ENCODE measurements at places on chromosomes 11 and 22. TPM values are rescaled to one million over a fixed set of nuclear protein-coding genes. Genes with fewer than 3 reads are reported as not detected.

DNA sequence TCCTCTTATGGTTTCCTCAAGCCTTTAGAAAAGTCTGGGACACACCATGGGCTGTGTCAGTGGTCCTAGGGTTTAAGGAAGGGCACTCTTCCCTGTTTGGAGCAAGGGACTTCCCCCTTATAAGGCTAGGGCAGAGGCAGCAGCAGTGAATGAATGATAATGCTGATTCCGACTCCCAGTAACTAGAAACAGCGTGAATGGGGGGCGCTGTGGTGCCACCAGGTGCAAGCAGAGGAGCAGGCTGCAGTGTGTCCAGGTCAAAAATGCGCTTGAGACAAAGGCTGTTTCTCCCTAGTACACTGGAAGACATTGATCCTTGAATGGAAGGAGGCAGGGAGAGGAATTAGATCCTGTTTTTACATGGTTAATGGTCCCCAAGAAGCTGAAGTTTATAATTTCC is 11.6 kb upstream of the RIC3 start:
- no peak for DNase-seq

Gene EEF1G
- 1,929 TPM for total RNA-seq

DNA sequence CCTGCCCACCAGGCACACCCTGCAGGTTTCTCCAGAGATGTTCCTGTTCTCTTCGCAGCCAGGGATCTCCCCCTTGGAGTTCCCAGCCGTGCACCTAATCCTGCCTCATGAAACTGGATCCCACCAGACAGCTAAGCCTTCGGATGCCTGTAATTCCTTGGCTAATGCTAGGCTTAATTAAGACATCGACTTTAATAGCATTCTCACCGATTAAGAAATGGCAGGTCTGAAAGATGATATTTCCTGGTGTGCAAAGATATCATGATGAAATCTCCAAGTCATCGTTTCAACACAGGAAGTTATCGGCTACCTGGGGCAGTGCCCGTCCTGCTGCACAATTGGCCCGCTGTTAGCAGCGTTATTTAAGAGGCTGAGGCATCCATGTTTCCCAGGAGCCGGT is 41.5 kb upstream of the CCND1 start:
- no peak for DNase-seq

DNA sequence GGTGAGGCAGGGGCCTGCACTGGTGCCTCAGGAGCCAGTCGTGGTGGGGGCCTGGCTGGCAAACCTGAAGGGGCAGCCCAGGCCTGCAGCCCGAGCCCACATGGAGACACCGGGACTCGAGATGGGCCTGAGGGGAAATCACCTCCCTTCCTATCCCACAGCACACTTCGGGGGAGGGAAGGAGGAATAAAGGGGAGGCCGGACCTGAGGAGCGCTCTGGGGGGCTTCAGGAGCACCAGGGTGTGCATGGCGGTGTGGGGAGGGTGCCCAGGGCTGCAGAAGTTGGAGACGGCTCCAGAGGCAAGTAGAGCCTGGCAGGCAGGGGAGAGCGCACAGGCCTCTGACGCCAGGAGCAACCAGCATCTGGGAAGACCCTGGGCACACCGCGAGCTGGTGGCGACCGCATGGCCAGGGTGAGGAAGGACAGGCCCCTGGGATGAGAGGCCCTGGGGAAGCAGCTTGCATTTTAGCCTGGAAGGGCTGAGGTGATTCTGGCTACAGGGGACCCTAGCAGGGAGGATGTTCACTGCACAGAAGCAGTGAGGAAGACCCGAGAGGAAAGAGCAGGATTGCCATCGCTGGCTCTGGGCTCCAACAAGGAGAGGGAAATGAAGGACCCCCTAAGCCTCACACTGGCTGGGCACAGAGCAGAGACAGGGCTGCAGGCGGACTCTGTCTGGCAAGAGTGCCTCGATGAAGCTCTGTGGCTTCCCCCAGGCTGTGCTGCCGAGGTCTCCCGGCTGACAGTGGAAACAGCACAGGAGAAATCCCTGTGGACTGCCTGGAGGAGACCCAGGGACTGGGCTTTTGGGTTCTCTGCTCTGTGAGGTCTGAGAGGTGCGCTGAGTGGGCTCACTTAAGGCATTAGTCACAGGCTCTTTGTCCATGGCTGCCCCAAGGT is 457.7 kb downstream of the BRD1 start:
- DNase-seq: no peak

Gene FBLN1
- 0.30 TPM for total RNA-seq

DNA sequence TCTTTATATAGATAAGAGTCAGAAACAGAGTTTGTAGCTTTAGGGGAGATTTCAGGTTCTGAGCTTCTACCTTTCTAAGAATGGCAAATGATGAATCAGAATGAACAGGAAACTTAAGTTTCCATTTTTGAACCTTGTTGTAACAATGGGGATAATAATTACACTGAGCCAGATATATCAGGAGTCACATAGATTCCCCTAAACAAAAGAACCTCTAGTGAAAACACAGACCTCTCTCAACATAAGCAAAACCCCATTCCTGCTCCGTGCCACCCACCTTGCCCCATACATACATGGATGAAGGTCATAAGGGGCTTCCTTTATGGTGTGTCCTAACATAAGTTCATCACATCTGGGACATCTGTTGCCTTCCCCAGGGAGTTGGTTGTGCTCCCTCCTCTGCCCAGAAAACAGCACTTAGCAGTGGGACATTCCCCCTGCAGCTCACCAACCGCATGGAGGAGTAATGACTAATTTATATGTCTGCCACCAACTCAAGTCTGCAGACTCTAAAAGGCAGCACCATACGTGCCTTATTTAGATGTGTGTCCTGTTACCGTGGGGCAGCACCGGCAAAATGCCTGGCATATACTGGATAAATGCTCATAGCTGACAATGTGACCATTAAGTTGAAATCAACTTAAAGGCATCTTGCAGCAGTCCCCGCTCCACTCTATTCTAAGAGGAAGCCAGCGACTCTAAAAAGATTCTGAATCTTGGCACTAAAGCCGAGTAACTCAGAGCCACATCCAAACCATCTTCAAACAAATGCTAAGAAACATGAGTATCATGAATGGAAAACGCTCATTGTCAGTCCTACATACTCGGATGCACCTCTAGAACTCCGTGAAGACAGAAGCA is 8.0 kb downstream of the JAML start:
- DNase-seq: peak; percentile 70

DNA sequence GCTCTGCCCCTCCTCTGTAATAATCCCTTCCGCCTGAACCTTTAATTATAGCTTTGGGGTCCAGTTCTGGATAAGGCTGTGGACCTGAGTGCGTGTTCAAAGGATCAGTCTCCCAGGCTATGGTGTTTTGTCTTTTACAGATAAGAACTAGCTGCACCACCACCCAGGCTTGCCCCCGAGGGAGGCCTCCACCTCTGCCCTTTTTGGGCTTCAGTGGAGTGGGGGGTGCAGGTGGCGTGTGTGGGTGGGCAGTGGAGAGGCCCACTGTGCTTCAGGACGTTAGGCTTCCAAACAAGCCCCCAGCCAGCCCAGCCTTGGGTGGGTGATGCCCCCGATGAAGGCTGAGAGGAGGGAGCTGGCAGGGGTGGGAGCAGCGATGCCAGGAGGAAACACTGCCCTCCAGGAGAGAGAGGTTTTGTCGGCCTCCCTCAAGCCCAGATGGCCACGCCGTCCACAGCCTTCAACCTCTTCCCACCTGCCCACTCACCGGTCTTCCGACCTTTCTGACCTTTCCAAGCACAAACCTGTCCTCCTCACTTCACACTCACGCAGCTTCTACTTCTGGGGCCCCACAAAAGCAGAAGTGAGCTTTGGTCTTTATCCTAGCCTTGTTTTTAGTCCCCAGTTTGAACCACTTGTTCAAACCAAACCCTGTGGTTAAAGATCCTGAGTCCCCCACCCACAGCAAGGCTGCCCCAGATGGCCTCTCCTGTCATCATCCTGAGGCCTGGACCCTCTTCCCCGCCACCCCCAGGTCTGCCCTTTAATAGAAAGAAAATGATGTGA is 20.4 kb downstream of the PSMD13 start:
- no peak for DNase-seq

DNA sequence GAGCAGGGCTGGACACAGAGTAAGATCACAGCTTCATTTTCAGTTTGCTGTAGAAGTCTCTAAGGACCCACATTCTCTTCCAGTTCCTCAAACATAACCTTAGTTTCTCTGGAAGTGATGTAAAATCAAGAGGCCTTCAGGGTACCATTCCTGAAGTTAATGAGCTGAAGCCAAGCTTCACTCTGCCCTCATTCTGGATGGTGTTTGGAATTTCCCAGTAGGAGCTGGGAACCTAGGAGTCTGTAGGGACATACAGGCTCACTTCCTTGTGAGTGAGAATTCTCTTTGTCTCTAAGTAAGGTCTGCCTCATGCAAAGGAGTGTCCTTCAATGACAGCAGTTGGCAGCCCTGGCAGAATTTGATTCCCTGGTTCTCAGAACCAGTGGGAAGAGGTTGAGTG is 142.4 kb upstream of the NARS2 start:
- no peak for DNase-seq

DNA sequence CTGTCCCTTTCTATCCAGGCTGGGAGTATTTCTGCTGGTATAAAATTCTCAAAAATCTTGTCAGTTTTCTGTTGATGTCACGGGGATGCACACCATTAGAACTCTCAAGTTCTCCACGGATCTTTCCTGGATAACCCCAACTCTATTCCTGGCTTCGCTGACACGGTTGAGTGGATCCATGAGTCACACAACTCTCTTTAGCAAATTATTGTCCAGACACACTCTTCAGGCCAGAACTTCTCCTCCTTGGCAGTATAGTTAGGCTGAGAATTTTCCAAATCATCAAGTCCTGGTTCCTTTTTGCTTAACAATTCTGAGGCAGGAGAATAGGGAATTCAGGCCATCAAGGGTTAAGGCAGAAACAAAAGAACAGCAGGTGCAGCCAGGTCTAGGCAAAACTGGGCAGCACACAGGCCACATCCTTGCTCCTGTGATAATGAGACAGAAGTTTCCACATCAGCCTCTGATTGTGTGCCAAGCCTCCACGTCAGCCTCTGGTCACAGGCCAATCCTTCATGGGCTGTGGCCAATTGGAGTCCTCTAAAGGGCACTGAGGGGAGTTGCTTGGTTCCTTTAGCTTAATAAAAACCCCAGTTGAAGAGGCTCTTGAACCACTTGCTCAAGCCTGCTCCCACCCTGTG is 5.7 kb upstream of the ACAT1 start:
- no peak for DNase-seq

DNA sequence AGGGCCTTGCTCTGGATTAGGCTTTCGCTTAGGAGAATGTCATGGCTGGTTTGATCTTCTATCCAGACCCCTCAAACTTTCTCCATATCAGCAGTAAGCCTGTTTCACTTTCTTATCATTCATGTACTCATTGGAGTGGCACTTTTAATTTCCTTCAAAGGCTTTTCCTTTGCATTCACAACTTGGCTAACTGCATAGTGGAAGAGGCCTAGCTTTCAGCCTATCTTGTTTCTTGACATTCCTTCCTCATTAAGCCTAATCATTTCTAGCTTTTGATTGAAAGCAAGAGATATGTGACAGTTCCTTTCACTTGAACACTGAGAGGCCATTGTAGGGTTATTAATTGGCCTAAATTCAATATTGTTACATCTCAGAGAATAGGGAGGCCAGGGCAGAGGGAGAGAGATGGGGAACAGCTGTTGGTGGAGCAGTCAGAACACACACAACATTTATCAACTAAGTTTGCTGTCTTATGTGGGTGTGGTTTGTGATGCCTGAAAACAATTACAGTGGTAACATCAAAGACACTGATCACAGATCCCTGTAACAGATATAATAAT is 37.7 kb upstream of the APOBEC3A start:
- DNase-seq: no peak

- DNase-seq: no peak
These were observed 5.6 kb upstream of the PLXNB2 start for GRCh38 chr22:50313021-50313420.

Gene MRPL17
- 141 TPM for total RNA-seq
